ENCODE measurements at places on chromosomes 11 and 22. TPM values are rescaled to one million over a fixed set of nuclear protein-coding genes. Genes with fewer than 3 reads are reported as not detected.
A peak's percentile ranks its signal among the peaks of the same experiment; 100 is the strongest.

GRCh38 chr11:19228968-19229367, 11.8 kb downstream of the E2F8 start:
- H3K4me1 ChIP-seq, result peaks cover 14% of the 10 kb centered on the region
- no peaks in the 10 kb centered on the region for H3K36me3 ChIP-seq
- DNase-seq, result no peak
- H3K4me3 ChIP-seq, result no peak overlapping the region
- no peaks in the 10 kb centered on the region for H3K27me3 ChIP-seq

GRCh38 chr11:61028135-61028729, 56.8 kb downstream of the CD6 start:
- no peak overlapping the region for H3K27ac ChIP-seq
- DNase-seq, result no peak
- peaks cover 14% of the 10 kb centered on the region for H3K27me3 ChIP-seq
- H3K4me1 ChIP-seq, result no peaks in the 10 kb centered on the region
- no peaks in the 10 kb centered on the region for H3K36me3 ChIP-seq

GRCh38 chr22:41285441-41285819, 557 bp downstream of the RANGAP1 start:
- peak overlapping the region; percentile 96 for H3K27ac ChIP-seq
- no peaks in the 10 kb centered on the region for H3K27me3 ChIP-seq
- H3K4me3 ChIP-seq, result peak overlapping the region; percentile 87
- H3K4me1 ChIP-seq, result peaks cover 37% of the 10 kb centered on the region
- DNase-seq, result peak; percentile 98

DNA sequence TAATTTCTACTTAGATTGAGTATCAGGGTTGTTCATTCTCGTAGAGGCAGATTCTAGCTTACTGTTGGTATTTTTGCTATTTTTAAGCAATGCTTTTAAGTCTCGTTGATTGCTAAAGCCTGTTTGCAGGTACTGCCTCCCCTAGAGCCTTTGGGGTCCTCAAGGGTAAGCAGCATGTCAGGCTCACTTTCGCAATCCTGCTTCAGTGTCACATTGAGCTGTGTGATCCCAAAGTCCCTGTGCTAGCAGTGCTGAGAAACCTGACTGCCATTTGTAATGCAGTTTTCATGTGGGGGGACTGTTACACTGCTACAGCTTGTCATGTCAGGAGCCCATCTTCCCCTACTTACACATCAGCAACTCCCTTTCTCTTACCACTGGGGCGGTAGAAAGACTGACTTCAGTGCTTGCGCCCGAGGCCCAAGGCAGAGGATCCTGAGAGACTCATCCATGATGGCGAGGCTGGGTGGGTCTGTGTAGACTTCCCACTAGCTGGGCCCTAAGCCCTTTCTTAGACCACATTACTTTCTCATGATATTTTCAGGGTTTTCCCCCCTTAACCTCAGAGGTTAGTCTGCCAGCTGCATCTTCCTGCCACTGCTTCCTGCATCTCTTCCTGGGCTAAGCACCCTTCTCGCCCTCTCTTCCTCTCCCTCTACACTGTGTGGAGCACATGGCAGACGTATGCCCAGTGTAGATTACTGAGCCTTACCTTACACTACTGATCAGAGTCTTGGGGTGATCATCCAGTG, 40.8 kb upstream of the ST14 start:
- no peaks in the 10 kb centered on the region for H3K27me3 ChIP-seq
- H3K27ac ChIP-seq, result no peak overlapping the region
- DNase-seq, result no peak
- no peak overlapping the region for H3K4me3 ChIP-seq
- peaks cover 17% of the 10 kb centered on the region for H3K36me3 ChIP-seq
- H3K4me1 ChIP-seq, result peaks cover 7% of the 10 kb centered on the region

DNA sequence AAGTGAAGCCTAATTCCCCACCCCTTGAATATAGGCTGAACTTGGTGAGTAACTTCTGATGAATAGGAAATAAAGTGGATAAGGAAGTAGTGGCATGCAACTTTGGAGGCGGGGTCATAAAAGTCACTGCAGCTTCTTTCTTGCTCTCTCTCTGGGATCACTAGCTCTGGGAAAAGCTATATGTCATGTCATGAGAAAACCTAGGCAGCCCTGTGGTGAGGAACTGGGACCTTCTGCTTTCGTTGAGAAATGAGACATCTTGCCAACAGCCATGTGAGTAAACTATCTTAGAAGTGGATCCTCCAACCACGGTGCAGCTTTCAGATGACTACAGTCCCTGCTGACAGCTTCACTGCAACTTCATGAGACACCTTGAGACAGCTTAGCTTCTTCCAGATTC, 15.7 kb downstream of the ZNF214 start:
- peak overlapping the region; percentile 49 for H3K4me3 ChIP-seq
- peak overlapping the region; percentile 70 for H3K27ac ChIP-seq
- no peaks in the 10 kb centered on the region for H3K27me3 ChIP-seq

DNA sequence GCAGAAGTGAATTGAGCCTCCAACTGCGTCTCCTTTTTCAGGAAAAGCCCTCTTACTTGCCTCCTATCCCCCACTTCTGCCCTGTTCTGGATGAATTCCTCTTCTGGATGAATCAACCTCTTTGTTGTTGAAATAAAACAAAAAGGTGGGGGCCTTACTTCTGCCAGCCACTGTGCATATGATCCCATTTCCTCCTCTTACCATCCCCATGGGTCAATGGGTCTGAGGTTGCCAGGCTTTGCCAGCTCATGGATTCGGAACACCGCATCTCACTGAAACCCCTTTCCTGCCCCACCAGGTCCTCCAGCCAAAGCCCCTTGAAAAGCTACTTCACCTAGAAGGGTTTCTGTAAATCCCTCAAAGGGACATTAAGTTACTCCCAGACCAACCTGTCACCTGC, 3.7 kb upstream of the CHST1 start:
- no peaks in the 10 kb centered on the region for H3K4me1 ChIP-seq
- no peak for DNase-seq
- peaks cover 31% of the 10 kb centered on the region for H3K27me3 ChIP-seq

The PEX26 gene
- 32.2 TPM for total RNA-seq

GRCh38 chr11:56750190-56750589, 1.7 kb upstream of the OR9G4 start:
- no peaks in the 10 kb centered on the region for H3K36me3 ChIP-seq
- no peak overlapping the region for H3K4me3 ChIP-seq
- H3K4me1 ChIP-seq, result no peaks in the 10 kb centered on the region
- no peak for DNase-seq

GRCh38 chr11:109527496-109527895, 105.5 kb downstream of the C11orf87 start:
- H3K27me3 ChIP-seq, result no peaks in the 10 kb centered on the region
- peaks cover 13% of the 10 kb centered on the region for H3K4me1 ChIP-seq
- no peaks in the 10 kb centered on the region for H3K36me3 ChIP-seq
- peak; percentile 52 for DNase-seq
- no peak overlapping the region for H3K27ac ChIP-seq

DNA sequence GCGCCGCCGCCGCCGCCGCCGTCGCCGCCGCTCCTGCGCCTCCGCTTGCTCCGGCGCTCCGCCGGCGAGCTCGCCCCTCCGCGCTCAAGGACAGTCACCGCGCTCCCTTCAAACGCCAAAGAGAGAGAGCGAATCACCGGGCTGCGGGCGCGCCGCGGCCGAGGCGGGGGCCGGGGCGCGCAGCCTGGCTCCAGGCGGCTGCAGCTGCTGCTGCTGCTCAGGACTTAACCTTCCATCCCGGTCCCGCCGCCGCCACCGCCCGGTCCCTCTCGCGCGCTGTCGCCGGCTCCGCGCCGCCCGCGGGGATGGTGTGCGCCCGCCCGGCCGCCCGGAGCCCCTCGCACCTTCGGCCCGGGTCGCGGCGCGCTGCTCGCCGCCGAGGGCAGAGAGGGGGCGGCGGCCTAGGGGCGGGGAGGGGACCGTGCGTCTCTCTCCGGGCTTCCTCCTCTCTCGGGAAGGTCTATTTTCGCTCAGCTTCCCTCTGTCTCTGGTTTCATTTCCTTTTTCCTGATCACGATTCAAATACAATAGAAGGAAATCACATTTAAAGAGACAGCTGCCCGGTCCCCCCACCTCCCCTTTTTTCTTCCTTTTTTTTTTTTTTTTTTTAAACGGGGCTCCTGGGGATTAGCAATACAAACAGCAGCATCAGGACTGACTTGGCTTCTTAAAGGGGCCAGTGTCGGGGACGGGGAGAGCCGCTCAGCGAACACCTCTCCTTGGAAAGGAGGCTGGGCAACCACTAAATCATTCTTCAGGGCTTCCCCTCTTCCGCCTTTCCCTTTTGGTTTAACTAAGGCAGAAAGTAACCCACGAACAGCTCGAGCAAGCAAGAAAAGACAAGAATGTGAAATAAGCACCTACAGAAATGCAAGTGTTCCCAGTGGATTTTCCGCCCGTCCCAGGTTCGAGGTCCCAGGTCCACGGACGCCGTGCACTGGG, 22.1 kb downstream of the LMO2 start:
- H3K4me1 ChIP-seq, result no peaks in the 10 kb centered on the region
- no peaks in the 10 kb centered on the region for H3K36me3 ChIP-seq
- no peak overlapping the region for H3K27ac ChIP-seq
- H3K4me3 ChIP-seq, result peak overlapping the region; percentile 84

- no peak overlapping the region for H3K4me3 ChIP-seq
Observed at GRCh38 chr22:23537416-23537815, 42.7 kb downstream of the IGLL1 start.

The PHF21B gene
- total RNA-seq, result not detected

The TREH gene
- total RNA-seq, result not detected

GRCh38 chr11:99343117-99343516, 322.4 kb downstream of the CNTN5 start:
- H3K4me1 ChIP-seq, result no peaks in the 10 kb centered on the region
- H3K27me3 ChIP-seq, result no peaks in the 10 kb centered on the region
- no peak overlapping the region for H3K4me3 ChIP-seq
- no peak overlapping the region for H3K27ac ChIP-seq
- no peaks in the 10 kb centered on the region for H3K36me3 ChIP-seq

DNA sequence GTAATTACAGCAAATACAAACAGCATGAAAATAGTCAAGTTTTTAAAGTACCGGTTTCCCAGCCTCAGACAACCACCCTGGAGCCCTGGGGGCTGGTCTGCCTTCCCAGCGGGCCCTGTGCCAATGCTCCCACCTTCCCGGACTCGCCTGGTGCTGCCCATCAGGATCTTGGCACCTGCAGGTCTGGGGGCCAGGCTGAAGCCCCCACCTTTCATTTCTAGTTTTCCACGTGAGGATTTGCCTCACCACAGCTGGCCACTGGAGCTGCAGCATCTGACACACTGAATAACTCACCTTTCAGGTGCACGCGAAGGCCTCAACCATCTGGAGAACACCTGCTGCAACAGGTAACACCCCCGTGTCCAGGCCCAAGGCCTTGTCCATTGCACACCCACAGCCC, 108.7 kb upstream of the THY1 start:
- no peaks in the 10 kb centered on the region for H3K36me3 ChIP-seq
- H3K4me3 ChIP-seq, result no peak overlapping the region
- no peak for DNase-seq
- no peak overlapping the region for H3K27ac ChIP-seq

DNA sequence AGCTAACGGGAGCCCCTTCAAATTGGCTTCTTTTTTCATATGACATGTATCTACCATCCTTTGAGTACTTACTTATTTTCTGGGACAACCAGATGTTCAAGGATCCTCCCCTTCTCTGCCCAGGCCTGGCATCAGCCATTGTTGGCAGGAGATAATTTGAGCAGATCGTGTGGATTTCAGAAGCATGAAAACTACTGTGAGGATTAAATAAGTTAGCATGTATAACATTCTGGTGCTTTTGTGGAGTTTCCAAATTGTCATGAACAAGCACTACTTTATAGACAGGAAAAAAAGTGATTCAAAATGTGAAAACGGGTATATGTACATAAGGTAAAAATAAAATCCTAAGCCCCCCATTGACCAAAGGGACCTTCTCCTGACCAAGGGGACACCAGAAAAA, 2.1 kb upstream of the NADSYN1 start:
- H3K27me3 ChIP-seq, result no peaks in the 10 kb centered on the region
- 0 out of 2 replicates have a peak, but pooled peaks cover 4% of the 10 kb centered on the region for H3K4me1 ChIP-seq
- H3K36me3 ChIP-seq, result peaks cover 11% of the 10 kb centered on the region
- no peak overlapping the region for H3K4me3 ChIP-seq
- H3K27ac ChIP-seq, result no peak overlapping the region
- no peak for DNase-seq

DNA sequence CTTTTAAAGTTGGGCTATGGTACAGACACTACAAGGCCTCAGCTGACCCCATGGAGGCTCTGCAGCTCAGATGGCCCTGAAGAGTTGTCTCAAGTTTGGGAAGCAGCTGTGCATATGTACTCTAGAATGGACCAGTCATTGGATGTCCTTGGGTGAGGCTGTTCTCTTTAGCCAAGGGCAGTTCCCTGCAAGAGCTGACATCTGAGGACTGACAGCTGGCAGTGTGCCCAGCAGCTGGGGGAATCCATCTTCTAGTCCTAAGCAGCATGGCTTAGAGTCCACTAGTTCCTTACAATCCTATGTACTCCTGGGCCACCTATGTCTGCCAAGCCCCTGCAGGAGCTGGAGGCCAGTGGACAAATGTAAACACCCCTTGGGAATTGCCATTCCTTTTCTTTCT, 76.5 kb downstream of the C11orf91 start:
- H3K27ac ChIP-seq, result no peak overlapping the region
- H3K4me3 ChIP-seq, result no peak overlapping the region
- peaks cover 21% of the 10 kb centered on the region for H3K4me1 ChIP-seq
- no peaks in the 10 kb centered on the region for H3K27me3 ChIP-seq
- H3K36me3 ChIP-seq, result no peaks in the 10 kb centered on the region

DNA sequence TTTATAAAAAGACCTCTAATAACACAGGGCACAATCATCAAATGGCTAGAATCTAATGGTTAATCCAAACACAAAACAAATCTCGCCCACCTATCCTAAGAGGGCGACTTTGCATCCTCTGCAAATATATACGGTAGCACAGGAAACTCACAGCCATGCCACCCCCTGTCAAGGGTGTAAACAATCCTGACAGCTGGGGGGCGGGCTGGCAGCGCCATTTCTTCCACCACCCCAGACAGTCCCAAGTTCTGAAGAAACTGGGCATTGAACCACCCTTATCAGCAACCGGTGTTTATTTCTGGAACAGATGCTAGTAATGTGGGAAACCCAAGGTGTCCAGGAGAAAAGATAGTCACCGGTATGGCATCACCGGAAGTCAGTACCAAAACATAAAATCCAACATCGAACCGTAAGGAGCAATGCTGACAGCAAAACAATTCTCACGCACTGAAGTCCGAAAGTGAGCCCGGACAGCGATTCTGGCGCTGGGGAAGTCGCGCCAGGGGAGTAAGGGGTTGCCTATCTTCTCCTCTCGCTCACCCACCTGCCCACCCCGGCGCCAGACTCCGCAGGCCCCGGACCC, 825 bp downstream of the FBXO3 start:
- no peaks in the 10 kb centered on the region for H3K27me3 ChIP-seq
- peak overlapping the region; percentile 95 for H3K4me3 ChIP-seq
- peaks cover 5% of the 10 kb centered on the region for H3K36me3 ChIP-seq
- H3K27ac ChIP-seq, result peak overlapping the region; percentile 27
- H3K4me1 ChIP-seq, result peaks cover 11% of the 10 kb centered on the region
- DNase-seq, result peak; percentile 58

The NLRP14 gene
- total RNA-seq, result not detected

DNA sequence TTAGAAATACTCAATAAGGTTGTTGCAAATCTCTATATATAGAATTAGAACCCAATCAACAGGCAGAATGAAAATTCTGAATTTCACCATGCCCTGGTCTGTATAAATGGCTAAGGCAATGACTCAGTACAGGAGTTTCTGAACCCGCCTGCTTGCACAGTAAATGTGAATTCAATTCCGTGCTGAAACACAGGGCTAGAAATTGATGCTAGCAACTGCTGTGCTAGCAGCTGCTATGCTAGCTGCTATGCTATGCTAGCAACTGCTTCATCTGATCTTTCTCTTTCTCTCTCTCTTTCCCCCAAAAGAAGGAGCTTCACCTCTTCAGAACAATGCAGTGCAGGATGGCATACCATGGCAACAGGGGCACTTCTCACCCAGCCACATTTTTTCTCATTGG, 9.7 kb upstream of the OR52J3 start:
- DNase-seq, result no peak
- H3K4me1 ChIP-seq, result no peaks in the 10 kb centered on the region
- no peak overlapping the region for H3K27ac ChIP-seq
- H3K36me3 ChIP-seq, result no peaks in the 10 kb centered on the region
- H3K4me3 ChIP-seq, result no peak overlapping the region

All from GM23248 (cell line).